ENCODE measurements at places on chromosomes 1 and 21. TPM values are rescaled to one million over a fixed set of nuclear protein-coding genes. Genes with fewer than 3 reads are reported as not detected.

GRCh38 chr1:6260433-6260934 is 414 bp downstream of the GPR153 start:
- H3K4me3 ChIP-seq: no peak overlapping the region
- no peak overlapping the region for H3K27ac ChIP-seq

- no peaks in the 10 kb centered on the region for H3K36me3 ChIP-seq
- no peak overlapping the region for H3K27ac ChIP-seq
- no peaks in the 10 kb centered on the region for H3K27me3 ChIP-seq
- DNase-seq: no peak
- no peaks in the 10 kb centered on the region for H3K4me1 ChIP-seq
Observed at GRCh38 chr1:47487332-47487731, 49.5 kb downstream of the FOXD2 start.

Gene CD1E
- total RNA-seq: not detected

GRCh38 chr1:192453360-192453992 is 122.1 kb upstream of the RGS1 start:
- H3K27me3 ChIP-seq: peaks cover 5% of the 10 kb centered on the region
- H3K4me3 ChIP-seq: no peak overlapping the region
- H3K36me3 ChIP-seq: no peaks in the 10 kb centered on the region
- H3K27ac ChIP-seq: no peak overlapping the region
- no peak for DNase-seq

- no peak for DNase-seq
- H3K4me1 ChIP-seq: peaks cover 100% of the 10 kb centered on the region
- no peak overlapping the region for H3K4me3 ChIP-seq
- no peaks in the 10 kb centered on the region for H3K27me3 ChIP-seq
Observed at GRCh38 chr1:111191496-111191895, 8.9 kb downstream of the DENND2D start.

Data from CD4-positive, alpha-beta memory T cell (primary cell).